ENCODE measurements at places on chromosomes 1 and 21.

DNA sequence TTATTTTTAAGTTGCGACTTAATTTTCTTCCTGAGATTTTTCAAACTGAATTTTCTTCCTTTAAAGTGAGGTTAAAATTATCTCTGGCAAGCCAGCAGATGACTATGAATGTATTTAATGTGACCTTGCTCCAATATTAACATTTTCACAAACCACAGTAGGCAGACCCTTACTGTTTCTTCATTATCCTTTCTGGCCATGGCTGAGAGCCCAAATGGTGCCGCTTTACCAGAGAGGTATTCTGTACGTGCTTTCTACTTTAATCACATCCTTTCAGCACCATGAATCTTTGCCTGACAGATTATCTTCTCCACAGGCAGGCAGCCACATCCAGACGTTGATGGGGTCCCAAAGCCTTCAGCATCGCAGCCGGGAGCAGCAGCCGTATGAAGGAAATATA lies 129.6 kb downstream of the LRRC40 start:
- no peak for DNase-seq

GRCh38 chr1:212782422-212783154 lies 9.0 kb downstream of the NSL1 start:
- DNase-seq, result peak; percentile 31

DNA sequence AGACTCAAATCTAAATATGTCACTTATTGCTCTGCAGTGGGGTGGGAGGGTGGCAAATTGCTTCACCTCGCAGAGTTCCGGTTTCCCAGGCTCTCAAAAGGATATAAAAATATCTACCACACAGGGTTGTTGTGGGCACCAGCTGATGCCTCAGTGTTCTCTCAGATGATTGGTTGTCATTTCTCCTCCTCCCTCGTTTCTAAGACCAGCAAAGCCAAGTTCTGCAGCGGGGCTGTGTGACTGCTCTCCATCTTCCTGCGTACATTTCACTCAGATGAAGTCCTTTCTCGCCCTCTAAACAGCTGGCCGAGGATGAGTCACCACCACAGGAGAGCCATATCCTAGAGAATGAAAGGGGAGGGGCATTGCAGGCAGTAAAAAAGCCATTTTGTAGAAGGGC lies 35.0 kb upstream of the VWA5B1 start:
- DNase-seq, result no peak

DNA sequence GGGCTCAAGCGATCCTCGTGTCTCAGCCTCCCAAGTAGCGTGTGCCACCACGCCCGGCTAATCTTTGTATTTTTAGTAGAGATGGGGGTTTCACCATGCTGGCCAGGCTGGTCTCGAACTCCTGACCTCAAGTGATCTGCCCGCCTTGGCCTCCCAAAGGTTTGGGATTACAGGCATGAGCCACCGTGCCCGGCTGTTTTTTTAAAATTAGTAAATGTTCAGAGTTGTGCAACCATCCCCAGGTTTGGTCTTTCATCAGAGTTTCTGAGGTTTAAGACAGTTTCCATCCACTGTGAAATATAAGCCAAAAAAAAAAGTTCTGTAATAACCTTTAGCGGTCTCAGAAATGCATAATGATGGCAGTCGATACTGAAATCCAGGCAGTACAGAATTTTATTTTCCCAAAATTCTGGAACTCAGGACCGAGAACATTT lies 550 bp upstream of the SYT11 start:
- peak; percentile 45 for DNase-seq

GRCh38 chr1:33334081-33334552 lies 13.2 kb upstream of the A3GALT2 start:
- DNase-seq, result no peak

DNA sequence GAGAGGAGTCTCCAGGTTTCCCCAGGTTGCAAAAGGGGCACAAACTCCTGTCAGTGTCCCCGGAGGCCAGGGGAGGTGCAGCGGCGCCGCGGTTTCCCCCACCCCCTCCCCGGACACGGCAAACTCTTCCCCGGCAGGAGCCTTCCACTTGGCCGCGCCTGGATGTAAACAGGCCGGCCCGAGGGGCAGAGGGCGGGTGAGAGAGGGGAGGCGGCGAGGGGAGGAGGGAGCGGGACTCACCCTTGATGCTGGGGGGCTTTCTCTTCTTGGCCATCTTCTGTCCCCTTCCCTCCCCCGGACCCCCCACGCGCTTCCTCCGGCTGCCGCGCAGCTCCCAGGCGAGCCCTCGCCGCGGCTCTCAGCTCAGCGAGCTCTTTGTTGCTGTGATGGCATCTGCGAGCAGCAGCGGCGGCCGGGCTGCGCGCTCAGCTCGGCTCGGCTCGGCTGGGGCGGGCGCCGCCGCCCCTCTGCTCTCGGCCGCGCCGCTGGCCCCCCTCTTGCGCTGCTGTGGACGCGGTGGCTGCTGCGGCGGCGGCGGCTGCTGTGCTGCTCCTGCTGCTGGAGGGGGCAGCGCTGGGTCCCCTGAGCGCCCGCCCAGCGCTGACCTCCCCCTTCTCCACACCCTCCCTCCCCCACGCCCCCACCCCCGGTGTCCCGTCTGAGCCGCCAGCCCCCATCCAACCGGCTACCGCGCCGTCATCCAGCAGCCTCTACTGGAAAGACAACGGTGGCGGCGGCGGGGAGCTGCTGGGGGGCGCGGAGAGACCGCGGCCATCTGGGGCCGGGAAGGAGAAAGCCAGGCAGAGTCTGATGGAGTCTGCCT lies 4.9 kb upstream of the SLC44A5 start:
- DNase-seq, result no peak

- DNase-seq, result no peak
Measured at GRCh38 chr1:151947140-151947539, 37.8 kb upstream of the THEM4 start.

- DNase-seq, result no peak
Measured at GRCh38 chr1:161388639-161389038, 21.0 kb upstream of the CFAP126 start.

DNA sequence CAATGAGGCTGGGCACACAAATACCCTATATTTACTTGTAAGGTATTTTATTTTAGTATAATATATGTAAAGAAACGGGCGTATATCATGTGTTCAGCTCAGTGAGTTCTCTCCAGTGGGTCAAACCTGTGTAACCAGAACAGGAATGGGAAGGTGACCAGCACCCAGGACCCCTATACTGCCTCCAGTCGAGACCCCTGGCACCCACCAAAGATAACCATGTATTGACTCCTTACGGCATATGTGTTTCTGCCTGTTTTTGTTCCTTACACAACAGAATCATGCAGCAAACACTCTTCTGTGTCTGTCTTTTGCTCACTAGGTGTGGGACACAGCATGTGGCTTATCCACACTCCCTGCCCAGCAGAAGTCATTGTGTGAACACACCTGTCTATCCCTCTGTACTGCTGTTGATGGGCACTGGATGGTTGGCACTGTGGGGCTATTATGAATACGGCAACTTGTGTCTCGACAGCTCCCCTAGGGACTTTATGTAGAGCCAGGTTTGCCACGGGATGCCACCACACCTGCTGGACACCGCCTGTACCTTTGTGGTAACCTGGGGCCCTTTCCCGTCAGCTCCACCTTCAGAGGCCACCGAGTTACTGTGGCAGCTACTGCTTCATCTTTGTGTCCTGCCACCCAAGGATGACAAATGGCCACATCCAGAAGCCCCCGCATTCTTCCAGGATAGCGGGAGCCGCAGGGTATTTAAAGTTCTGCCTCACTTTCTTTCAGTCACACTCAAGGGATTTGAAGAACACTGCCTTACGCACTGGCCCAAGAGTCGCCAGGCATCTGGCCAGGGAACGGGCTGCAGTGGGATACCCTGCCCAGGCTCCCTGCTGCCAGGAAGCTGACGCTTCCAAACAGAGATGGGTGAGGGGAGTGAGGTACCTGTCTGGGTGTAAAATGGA lies 23.5 kb upstream of the C2CD2 start:
- no peak for DNase-seq

DNA sequence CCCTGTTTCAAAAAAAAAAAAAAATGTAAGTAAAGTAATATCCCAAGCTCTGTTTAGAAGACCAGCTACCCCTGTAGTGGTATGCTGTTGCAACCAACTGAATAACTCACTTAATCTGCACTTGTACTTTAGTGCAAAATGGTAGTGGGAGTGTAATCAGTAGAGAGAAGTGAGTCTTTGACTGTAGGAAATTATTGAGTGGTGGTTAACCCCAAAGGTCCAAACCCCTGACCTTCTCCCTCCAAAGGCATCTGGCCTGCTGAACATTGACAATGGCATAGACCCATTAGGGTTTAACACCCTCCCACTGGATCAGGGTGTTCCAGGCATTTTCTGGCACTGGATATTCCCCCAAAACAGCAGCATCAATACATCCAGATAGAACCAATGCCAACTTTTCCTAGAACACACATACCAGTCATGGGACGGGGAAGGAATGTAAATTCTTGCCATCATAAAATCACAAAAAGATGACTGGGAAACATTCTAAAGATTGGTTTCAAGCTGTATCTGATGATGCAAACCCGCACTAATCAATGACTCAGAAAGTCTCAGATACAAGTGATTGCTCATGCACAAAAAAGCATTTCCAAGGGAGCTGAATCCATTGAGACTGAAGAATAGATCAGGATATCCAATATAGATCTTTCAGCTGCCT lies 110.3 kb downstream of the MRPL39 start:
- DNase-seq, result no peak

- DNase-seq, result no peak
Measured at GRCh38 chr1:87682565-87682964, 353.9 kb downstream of the LMO4 start.

- DNase-seq, result no peak
Measured at GRCh38 chr1:184150776-184151531, 99.4 kb downstream of the TSEN15 start.

DNA sequence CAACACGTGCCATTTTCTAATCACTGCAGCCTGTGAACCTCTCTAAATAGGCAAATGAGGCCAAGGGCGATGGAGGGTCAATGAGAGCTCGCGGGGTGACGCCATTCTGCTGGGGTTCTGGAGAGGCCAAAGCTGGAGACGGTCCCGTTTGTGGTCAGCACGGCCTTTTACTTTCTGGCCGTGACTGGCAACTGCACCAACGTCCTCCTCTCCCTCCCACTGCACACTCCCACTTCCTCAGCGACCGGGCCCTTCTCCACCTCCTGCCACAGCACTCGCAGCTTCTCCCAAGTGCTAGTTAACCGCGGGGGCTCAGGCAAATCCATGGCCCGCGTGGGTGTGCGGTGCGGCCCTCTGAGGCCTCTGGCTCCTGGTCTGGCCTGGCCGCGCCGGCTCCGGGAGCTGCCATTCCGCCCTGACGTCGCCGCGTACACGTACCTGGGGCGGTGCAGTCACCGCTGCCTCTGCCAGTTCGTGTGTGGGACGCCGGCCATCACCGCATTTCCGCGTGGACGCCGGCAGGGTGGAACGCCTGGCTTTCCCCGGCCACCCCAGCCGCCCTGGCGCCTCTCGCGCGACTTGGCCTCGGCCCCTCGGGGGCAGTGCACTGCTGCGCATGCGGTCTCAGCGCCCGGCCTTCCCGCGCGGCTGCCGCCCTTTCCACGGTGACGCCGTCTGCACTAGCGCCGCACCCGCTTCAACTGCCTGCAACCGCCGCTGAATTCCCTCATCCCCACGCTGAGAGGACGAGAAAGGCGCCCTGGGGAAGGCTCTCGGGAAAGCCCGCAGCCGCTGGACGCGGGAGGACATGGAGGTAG lies 18.2 kb downstream of the OR2C3 start:
- DNase-seq, result no peak

- DNase-seq, result no peak
Measured at GRCh38 chr1:85406887-85407533, 57.9 kb downstream of the DDAH1 start.

GRCh38 chr1:89035080-89035479 lies 12.4 kb upstream of the GBP3 start:
- DNase-seq, result no peak
